ENCODE measurements at places on chromosomes 5 and 9.

DNA sequence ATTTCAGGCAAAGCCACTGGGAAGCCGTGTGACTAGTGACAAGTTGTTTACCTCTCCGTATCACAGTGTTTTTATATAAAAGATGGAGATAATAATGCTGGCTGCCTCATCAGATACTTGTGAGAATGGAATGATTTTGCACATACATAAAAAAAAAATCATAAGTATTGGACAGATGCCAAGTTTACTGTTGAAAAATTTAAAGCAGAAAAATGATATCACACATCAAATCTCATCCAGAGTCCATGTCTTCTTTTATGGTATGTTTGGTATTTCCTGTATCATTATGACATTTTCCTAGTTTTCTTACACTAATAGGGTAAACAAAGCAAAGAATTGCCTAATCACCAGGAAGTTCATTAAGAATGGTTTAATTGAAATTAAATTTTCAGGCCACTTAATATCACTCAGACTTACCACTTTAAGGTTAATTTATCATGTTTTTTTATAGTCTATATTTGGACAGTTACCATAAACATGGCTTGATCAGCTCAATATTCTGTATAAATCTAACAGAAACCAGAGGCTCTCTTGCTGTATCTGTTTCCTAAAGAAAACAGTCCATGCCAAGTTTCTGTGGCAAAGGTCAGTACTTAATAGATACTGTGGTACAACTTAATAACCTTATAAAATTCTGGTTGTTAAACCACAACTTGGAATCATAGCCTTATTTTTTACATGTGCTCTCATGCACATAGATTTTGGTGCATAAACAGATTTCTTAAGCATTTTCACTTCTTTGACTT, 656.5 kb upstream of the RIOK2 start:
- DNase-seq: peak; percentile 12

GRCh38 chr5:17891881-17892280, 257.6 kb downstream of the TAF11L14 start:
- no peak for DNase-seq

- no peak for DNase-seq
These were observed 376.5 kb downstream of the SH3GL2 start for GRCh38 chr9:17955409-17955808.

- peak; percentile 78 for DNase-seq
These were observed 4.4 kb upstream of the DCTN4 start for GRCh38 chr5:150763023-150763769.

- no peak for DNase-seq
These were observed 44.1 kb upstream of the KCNV2 start for GRCh38 chr9:2673161-2673560.

DNA sequence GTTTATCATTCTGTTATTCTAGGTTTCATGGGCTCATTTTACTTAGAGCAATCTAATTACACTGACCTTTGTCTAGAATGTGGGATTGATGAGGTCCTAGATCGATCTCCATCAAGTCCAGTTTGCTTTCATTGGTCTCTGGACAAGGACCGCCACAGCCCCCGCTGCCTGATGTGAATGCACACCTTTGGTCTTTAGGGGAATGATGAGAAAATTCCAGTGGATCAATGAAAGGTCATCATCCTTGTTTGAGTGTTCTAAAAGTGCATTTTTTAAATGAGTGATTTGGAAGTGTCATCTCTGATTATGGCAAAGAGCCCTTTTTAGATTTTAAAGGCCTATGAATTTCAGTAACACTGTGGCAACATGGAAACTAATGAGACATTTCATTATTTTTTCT, 2.2 kb upstream of the ANKH start:
- DNase-seq: no peak

GRCh38 chr9:93248386-93249040, 64.6 kb downstream of the WNK2 start:
- no peak for DNase-seq
